ENCODE measurements at places on chromosomes 3 and 15. TPM values are rescaled to one million over a fixed set of nuclear protein-coding genes. Genes with fewer than 3 reads are reported as not detected.
A peak's percentile ranks its signal among the peaks of the same experiment; 100 is the strongest.

DNA sequence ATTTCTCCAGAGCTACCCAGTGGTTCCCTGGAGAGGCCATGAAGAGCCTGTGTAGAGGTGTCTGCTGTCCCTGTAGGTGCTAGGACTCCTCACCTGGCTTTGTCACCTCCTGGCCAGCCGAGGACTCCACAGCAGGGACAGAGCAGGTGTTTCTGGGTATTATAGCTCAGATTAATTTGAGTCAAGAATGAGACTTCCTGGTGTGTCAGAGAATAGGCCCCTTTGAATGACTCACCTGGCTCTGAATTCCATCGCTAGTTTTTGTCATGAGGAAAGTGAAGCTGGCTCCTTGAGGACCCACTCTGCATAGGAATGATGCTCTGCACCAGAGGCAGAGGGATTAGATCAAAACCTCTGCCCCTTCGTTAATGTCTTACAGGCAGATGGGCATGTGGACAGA, 167.5 kb upstream of the TOPAZ1 start:
- H3K4me3 ChIP-seq, result no peak overlapping the region
- DNase-seq, result no peak
- no peaks in the 10 kb centered on the region for H3K4me1 ChIP-seq
- H3K27me3 ChIP-seq, result no peaks in the 10 kb centered on the region
- H3K27ac ChIP-seq, result no peak overlapping the region

GRCh38 chr15:88982304-88982945, 69.2 kb upstream of the MFGE8 start:
- no peaks in the 10 kb centered on the region for H3K27me3 ChIP-seq
- no peak overlapping the region for H3K4me3 ChIP-seq
- H3K27ac ChIP-seq, result no peak overlapping the region
- H3K4me1 ChIP-seq, result peaks cover 13% of the 10 kb centered on the region
- no peaks in the 10 kb centered on the region for H3K36me3 ChIP-seq

DNA sequence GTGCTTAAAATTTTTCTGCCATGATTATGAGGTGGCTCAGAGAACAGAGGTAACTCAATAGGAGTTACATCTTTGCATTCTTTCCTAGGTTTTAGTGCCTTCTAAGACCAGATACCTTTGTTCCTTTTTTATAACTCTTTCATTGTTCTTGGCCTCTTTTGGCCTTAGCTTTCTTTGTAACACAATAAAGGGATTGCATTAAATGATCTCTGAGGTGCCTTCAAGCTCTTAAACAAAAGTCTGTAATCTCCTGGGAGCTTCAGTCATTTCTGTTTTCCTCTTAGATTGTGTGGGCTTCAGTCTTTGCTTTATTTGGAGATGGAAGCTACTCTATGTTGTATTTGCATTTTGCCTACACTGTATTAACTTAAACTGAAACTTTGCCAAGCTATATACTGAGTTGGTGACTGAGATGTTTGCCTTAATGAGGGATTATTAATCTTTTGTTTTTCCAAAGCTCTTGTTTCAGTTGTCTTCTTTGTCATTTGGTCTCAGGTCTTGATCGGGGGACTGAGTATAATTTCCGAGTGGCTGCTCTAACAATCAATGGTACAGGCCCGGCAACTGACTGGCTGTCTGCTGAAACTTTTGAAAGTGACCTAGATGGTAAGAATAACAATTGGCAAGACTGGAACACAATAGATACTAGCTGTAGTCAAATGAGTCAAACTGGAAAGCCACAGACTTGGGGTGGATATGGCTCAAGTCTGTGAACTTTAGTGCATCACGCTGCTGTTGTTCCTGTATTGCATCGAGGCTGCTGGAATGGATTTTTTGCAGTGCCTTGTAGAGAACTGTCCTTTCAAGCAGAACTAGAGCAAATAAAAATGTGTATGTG, 110.3 kb downstream of the HCN4 start:
- H3K4me1 ChIP-seq, result no peaks in the 10 kb centered on the region
- H3K4me3 ChIP-seq, result no peak overlapping the region
- H3K27ac ChIP-seq, result no peak overlapping the region
- H3K27me3 ChIP-seq, result no peaks in the 10 kb centered on the region

GRCh38 chr15:38217191-38217595, 35.4 kb upstream of the SPRED1 start:
- H3K4me1 ChIP-seq, result no peaks in the 10 kb centered on the region
- no peak overlapping the region for H3K4me3 ChIP-seq
- H3K27ac ChIP-seq, result no peak overlapping the region

GRCh38 chr15:76162784-76163456, 103.1 kb downstream of the TMEM266 start:
- no peak for DNase-seq
- peaks cover 31% of the 10 kb centered on the region for H3K4me1 ChIP-seq
- no peaks in the 10 kb centered on the region for H3K27me3 ChIP-seq

DNA sequence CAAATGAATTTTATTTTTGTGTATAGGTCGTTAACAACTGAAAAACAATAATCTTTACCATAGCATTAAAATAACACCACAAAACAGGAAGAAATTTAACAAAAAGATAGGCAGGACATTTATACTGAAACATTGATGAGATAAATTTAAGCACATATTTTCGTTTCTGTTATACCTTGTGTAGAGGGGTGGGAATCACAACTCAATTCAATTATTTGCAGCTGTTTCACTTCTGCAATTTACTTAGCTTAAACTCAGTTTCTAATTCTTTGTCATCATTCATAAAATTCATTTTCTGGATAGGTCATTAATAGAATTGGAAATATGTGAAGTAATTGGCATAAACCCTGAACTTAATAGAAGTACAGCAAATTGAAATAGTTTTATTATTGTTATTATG, 42.3 kb downstream of the TP63 start:
- no peaks in the 10 kb centered on the region for H3K27me3 ChIP-seq
- no peak overlapping the region for H3K4me3 ChIP-seq
- H3K4me1 ChIP-seq, result no peaks in the 10 kb centered on the region
- no peak for DNase-seq

- H3K36me3 ChIP-seq, result no peaks in the 10 kb centered on the region
- no peak for DNase-seq
- no peaks in the 10 kb centered on the region for H3K27me3 ChIP-seq
- no peak overlapping the region for H3K27ac ChIP-seq
- H3K4me3 ChIP-seq, result no peak overlapping the region
Observed at GRCh38 chr15:49110158-49110944, 45.0 kb downstream of the COPS2 start.

- no peaks in the 10 kb centered on the region for H3K4me1 ChIP-seq
- H3K27ac ChIP-seq, result no peak overlapping the region
- H3K27me3 ChIP-seq, result no peaks in the 10 kb centered on the region
- no peak for DNase-seq
- no peak overlapping the region for H3K4me3 ChIP-seq
- H3K36me3 ChIP-seq, result no peaks in the 10 kb centered on the region
Observed at GRCh38 chr3:174466471-174467054, 392.6 kb upstream of the NAALADL2 start.

GRCh38 chr15:43792761-43793476, 799 bp downstream of the SERF2 start:
- DNase-seq, result peak; percentile 78
- H3K27me3 ChIP-seq, result no peaks in the 10 kb centered on the region
- H3K27ac ChIP-seq, result peak overlapping the region; percentile 96
- H3K4me3 ChIP-seq, result peak overlapping the region; percentile 89

DNA sequence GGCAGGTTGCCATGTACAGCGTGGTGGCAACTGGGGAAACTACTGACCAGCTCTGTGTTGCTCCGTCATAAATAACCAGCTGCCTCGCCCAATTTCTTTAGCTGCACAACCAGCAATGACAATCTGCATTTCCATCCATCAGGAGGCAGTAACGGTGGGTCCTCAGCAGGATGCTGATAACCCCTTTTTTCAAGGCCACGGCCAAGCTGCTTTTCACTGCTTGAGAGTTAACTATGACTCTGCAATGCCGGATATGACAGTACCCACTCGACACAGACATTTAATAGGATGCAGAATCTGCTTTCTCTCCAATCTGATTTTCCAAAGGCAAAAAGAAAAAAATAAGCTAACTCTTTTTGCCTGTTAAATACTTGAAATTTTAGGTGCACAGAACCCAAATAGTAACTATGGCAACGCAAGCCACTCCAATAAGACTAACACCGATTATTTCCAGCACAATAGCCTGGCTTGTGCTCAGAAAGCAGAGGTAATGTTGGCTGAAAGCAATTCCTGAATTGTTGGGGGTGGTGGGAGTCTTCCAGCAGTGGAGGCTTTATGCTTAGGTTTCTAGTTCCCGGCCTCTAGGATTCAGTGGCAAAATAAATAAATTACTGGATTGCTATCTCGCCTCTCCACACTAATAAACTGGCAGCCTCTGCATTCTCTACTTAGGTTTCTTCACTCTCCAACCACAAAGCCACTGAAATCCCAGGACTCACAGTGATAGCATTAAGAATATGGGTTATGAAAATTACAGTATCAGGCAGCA, 31.2 kb upstream of the SRGAP3 start:
- no peaks in the 10 kb centered on the region for H3K36me3 ChIP-seq
- no peak for DNase-seq
- H3K27me3 ChIP-seq, result no peaks in the 10 kb centered on the region
- no peak overlapping the region for H3K27ac ChIP-seq

- H3K4me1 ChIP-seq, result no peaks in the 10 kb centered on the region
- no peak overlapping the region for H3K27ac ChIP-seq
- no peak overlapping the region for H3K4me3 ChIP-seq
- H3K27me3 ChIP-seq, result no peaks in the 10 kb centered on the region
- H3K36me3 ChIP-seq, result no peaks in the 10 kb centered on the region
Observed at GRCh38 chr3:117722856-117723255, 1013.3 kb downstream of the TUSC7 start.

GRCh38 chr3:172332256-172333041, 115.8 kb downstream of the GHSR start:
- peak; percentile 57 for DNase-seq
- no peaks in the 10 kb centered on the region for H3K4me1 ChIP-seq
- H3K27ac ChIP-seq, result no peak overlapping the region
- H3K36me3 ChIP-seq, result peaks cover 71% of the 10 kb centered on the region
- no peak overlapping the region for H3K4me3 ChIP-seq

DNA sequence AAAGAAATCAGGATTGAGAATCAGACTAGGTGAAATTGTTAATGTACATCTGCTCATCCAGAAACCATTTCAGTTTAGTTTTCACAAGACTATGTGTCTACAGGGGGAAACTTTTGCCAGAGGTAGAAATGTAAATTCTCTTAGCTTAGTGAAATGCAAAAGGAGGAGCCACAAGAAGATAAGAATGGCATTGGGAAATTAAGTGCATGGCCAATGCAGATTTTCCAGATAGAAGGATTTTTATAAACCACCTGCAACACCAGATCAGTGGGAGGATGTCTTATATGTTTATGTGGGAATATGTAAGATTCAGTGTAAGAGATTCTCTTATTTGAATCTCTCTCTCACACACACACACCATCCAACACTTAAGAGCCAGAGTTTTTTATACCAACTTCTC, 67.2 kb downstream of the HMG20A start:
- peaks cover 16% of the 10 kb centered on the region for H3K4me1 ChIP-seq
- no peak overlapping the region for H3K27ac ChIP-seq
- no peaks in the 10 kb centered on the region for H3K27me3 ChIP-seq
- no peaks in the 10 kb centered on the region for H3K36me3 ChIP-seq

GRCh38 chr15:92839696-92840095, 60.4 kb upstream of the CHD2 start:
- no peaks in the 10 kb centered on the region for H3K36me3 ChIP-seq
- H3K4me1 ChIP-seq, result peaks cover 1% of the 10 kb centered on the region
- H3K4me3 ChIP-seq, result no peak overlapping the region
- H3K27me3 ChIP-seq, result no peaks in the 10 kb centered on the region

DNA sequence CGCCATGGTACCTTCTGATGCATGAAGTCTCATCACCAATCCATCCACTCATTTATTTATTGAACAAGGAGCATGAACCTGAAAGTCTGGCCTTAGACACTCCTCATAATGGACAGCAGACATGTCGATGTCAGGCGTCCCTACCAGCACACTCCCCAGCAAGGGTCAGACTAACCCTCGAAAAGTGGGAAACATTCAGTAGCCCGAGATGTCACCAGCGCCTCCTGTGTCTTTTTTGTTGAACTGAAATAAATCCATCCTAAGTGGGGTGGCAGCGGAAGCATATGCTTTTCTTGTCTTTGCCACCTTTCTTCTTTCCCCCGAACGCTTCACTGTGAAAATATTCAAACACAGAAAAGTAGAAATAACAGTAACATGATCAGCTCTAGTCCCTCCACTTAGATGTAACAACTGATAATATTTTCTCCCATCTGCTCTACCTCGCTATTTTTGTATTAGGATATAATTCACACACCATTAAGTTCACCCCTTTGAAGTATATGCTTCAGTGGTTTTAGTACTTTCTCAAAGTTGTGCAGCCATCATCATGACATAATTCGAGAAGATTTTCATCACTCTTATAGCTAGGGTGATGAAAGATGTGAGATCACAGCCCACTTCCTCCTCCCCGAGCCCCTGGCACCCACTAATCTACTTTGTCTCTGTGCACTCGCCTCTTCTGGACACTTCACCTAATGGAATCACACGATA, 121.6 kb downstream of the ADAMTS17 start:
- peaks cover 27% of the 10 kb centered on the region for H3K4me1 ChIP-seq
- H3K27me3 ChIP-seq, result no peaks in the 10 kb centered on the region
- H3K4me3 ChIP-seq, result no peak overlapping the region
- H3K36me3 ChIP-seq, result no peaks in the 10 kb centered on the region

DNA sequence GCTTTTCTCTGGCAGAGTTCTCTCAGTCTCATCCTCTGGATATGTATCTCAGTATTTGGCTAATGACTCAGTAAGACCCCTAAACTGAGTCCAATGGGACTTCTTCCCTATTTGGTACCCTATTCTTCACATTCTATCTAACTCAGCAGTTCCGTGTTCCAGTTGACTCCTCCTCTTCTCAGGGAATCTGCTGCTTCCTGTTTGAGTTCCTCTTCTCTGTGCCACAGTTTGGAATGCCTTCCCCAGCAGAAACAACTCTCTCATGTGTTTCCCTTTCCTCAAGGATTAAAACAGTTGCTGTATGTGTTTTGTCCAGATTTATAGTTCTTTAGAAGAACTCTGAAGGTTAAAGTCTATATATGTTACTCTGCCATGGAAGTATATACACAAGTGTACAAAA, 344.0 kb upstream of the RARB start:
- H3K27me3 ChIP-seq, result no peaks in the 10 kb centered on the region

GRCh38 chr3:62378311-62378789, 5.0 kb upstream of the FEZF2 start:
- H3K4me3 ChIP-seq, result no peak overlapping the region
- peaks cover 78% of the 10 kb centered on the region for H3K27me3 ChIP-seq
- H3K27ac ChIP-seq, result no peak overlapping the region
- no peaks in the 10 kb centered on the region for H3K36me3 ChIP-seq

Gene SLC6A20
- not detected for total RNA-seq

Gene IL17RE
- total RNA-seq, result 0.87 TPM

Gene C3orf52
- total RNA-seq, result 2.6 TPM

Gene CLRN1
- total RNA-seq, result 1.0 TPM

Gene ERICH6
- total RNA-seq, result not detected

Gene MME
- 1.9 TPM for total RNA-seq
